ENCODE measurements at places on chromosomes 7 and 10.

- peak; percentile 21 for DNase-seq
These were observed 288.8 kb downstream of the CAMK1D start for GRCh38 chr10:12638103-12638502.

DNA sequence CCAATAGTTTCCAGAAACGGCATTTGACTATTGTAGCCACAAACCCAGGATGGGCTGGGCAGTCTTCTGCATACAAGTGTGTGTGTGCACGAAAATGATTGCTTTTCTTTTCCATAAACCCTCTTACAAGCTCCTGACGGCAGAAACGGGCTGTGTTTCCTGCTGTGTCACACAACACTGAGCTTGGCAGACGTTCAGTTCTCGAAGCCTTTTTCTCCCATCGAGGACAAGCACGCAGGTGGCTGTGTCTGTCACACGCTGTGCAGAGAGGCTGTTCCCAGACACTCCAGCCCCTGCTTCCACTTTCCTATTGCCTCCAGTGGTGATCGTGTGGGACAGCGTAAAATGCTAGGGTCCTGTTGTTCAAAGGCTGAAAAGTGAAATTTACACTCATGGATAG is 32.1 kb downstream of the RBAK start:
- DNase-seq, result no peak

GRCh38 chr10:103699611-103700435 is 155.6 kb downstream of the SH3PXD2A start:
- DNase-seq, result no peak

- no peak for DNase-seq
These were observed 54.0 kb downstream of the LAMB4 start for GRCh38 chr7:108076156-108076555.

DNA sequence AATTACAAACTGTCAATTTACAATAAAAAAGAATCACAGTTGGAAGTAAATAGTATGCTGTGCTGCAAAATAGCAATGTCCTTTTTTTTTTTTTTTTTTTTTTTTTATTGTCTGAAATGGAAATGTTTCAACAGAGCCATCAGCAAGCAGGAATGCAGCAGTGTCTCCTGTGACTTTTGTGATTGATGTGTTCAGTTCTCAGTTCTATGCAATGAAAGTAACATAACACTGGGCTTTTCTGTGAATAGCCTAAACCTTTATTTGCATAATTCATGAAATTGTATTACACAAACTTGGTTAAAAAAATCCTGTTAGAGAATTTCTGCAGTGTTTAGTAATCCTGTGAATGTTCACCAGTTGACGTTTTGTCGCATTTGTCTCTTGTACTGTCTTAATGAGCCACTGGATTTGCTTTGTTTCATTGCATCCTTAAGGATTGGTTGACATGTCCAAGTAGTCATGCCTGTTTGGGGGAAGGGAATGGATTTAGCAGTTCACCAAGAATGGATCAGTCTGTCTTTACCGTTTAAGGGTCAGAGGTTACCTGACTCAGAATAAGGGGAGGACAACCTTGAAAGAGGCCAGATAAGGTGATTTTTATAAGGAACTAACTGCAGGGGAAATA is 192.7 kb downstream of the MLLT10 start:
- DNase-seq, result no peak

- no peak for DNase-seq
These were observed 291.7 kb downstream of the THSD7A start for GRCh38 chr7:11540271-11540761.

DNA sequence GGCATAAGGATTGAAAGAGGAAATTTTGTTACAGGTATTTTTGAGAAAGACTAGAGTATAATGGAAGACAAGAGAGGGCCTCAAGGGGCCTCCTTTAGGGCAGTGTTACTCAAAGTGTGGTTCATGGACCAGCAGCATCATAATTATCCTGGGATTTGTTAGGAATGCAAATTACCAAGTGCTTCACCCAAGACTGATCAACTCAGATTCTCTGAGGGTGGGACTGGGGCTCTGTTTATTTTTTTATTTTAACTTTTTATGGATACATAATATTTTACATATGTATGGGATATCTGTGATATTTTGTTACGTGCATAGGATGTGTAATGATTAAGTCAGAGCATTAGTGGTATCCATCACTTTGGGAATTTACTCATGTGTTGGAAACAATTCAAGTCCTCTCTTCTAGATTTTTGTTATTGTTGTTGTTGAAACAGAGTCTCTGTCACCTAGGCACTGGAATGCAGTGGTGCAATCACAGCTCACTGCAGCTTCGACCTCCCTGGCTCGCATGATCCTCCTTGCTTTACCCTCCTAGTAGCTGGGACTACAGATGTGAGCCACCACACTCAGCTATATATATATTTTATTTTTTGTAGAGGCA is 2.2 kb upstream of the KCTD7 start:
- no peak for DNase-seq

DNA sequence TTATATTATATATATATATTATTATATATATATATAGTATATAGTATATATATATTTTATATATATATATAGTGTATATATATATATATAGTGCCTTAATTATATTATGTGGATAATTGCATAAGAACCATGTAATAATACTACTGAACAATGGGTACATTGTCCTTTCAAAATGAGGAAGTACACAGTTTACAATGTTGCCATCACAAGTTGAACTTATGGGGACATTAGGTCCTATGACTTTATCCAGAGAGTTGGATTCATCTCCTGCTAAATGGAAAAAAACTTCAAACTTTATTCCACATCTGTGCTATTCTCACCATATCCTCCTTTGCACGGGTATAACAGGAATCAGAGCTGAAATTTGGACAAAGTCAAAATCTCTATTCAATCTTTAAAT is 105.0 kb upstream of the AGR3 start:
- no peak for DNase-seq

DNA sequence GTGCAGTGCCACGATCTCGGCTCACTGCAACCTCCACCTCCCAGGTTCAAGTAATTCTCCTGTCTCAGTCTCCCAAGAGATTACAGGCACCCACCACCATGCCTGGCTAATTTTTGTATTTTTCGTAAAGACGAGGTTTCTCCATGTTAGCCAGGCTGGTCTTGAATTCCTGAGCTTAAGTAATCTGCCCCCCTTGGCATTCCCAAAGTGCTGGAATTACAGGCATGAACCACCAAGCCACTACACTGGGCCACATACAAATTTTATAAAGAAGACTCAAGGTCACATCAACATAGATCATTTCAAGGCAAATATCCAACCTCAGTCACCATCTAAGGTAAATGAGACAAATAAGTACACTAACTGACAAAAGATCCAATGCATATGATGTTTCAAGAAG is 32.1 kb downstream of the IGF2BP3 start:
- no peak for DNase-seq

- DNase-seq, result no peak
These were observed 480 bp downstream of the MNX1 start for GRCh38 chr7:157009778-157010587.

GRCh38 chr10:65348637-65349036 is 1577.2 kb upstream of the LRRTM3 start:
- no peak for DNase-seq

DNA sequence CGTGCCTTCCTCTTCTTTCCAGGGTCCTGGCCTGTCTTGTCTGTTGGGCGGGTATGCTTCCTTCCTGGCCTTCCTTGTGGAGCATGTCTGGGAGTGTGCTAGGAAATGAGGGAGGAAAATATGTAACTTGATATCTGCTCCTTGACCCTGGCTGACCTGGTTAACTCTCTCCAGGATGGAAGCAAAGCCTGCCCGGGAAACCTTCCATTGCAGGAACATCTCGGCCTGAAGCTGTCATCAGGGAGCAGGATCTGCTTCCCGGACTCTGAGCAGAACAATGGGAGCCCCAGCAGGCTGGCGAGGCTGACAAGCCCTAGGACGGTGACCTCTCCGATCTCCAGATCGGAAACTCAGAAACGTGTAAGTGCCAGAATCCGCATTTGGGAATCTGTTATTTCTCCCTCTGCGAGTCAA is 340.3 kb downstream of the FRMD4A start:
- DNase-seq, result no peak

- DNase-seq, result no peak
These were observed 81.7 kb downstream of the HDAC9 start for GRCh38 chr7:18577096-18577771.

DNA sequence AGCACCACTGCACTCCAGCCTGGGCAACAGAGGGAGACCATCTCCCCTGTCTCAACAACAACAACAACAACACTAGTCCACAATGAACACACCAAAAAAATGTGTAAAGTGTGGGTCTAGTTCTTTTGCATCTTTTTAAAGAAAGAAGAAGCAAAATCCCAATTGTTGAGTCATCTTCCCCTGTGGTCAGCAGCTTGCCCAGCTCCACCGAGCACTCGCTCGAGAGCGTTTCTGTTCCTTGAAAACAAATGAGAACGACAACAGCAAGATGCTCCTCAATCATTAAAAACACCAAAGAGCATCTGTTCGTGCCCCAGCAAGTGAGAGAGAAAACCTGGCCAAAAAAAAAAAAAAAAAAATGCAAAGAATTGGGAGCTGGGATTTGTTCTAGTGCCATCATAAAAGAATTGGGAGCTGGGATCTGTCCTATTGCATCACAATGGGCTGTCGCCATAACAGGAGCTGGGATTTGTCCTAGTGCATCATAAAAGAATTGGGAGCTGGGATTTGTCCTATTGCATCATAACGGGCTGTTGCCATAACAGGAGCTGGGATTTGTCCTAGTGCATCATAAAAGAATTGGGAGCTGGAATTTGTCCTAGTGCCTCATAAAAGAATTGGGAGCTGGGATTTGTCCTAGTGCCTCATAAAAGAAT is 118.1 kb downstream of the PTPRN2 start:
- DNase-seq, result no peak

DNA sequence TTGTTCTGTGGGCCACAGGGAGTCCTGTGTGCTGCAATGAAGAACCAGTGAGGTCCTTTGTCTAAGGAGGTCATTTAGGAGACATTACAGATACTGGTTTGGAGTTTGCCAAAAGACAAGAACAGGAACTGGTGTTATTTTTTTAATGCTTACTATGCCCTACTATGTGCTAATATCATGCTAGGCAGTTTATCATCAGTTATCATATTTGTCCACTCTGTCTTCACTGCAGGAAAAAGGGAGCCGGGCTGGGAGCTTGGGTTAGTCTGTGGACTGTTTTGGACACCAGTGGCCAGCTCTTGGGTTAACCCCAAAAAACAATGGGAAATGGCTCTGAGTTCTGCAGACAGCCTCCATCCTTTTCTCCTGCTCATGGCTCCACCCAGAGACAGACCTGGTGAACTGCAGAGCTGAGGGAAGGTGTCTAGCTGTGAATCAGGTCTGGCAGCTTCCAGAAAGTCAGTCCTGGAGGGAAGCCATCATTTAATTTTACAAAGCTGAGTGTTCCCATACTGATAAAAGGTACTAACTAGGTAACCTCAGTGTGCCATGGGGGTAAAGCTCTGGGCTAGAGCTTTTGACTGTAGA is 101.2 kb upstream of the ZNF746 start:
- no peak for DNase-seq

DNA sequence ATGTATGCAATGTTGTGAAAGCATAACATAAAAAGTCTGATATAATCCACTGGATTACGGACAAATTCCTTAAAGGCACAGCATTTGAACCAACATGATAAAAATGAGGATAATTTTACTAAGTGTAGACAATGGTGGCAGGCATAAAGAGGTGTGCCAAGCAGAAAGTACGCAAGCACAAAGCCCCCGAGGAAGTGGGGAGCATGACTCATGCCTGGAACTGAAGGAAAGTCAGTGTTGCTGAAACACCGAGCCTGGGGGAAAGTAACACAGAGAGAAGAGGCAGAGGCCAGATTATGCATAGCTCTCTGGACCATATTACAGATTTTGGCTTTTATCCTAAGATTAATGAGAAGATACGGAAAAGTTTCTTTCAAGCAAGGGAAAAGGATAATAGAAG is 490.0 kb upstream of the PHF14 start:
- DNase-seq, result no peak

DNA sequence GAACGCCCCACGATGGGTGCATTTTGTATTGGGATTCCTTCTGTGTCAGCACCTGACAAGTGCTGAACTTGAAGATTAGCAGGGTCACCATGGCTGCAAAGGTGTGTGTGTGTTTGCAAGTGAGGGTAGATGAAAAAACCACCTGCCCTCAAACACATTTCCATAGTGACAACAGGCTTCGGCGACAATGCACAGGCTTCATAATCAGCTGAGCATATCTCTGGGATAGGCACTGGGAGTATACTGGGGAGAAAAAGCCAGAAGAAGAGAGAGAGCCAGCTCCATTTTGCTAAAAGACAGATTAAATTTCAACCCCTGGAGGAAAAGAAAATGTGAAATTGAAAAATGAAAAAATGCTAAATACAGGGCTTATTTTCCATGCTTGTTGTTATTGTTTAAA is 656.1 kb downstream of the INHBA start:
- no peak for DNase-seq

GRCh38 chr7:72540106-72540611 is 128.0 kb upstream of the CALN1 start:
- DNase-seq, result no peak

DNA sequence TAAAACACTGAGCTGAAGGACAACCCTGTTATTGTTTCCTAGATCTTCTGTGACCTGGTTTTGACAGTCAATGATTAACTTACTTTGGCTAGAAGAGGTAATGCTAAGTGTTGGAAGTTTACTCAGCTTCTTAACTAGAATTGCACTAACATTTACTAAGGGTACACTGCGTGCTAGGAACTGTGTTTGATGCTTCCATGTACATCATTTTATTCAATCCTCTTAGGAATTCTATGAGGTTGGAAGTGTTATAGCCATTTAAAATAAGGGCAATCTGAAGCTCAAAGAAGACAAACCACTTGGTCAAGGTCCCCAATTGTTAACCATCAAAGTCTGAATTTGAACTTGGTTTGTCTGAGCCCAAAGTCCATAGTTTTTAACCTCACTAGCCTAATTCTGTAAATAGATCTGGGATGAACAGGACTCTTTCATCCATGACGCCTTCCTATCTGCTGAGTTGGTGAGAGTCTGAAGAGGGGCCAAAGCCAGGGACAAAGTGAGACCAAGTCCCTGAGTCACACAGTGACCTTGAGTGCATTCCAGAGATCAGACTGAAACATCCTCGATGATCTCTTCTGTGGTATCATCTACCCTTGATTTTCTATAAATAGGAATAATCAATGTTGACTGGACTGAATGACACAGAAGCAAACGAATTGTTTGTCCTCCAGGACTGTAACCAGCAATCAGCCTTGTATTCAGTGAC is 29.2 kb upstream of the ZNRF2 start:
- no peak for DNase-seq

- no peak for DNase-seq
These were observed 17.9 kb downstream of the PLPP4 start for GRCh38 chr10:120474956-120475355.

GRCh38 chr10:132404169-132404880 is 7.3 kb downstream of the PWWP2B start:
- no peak for DNase-seq

DNA sequence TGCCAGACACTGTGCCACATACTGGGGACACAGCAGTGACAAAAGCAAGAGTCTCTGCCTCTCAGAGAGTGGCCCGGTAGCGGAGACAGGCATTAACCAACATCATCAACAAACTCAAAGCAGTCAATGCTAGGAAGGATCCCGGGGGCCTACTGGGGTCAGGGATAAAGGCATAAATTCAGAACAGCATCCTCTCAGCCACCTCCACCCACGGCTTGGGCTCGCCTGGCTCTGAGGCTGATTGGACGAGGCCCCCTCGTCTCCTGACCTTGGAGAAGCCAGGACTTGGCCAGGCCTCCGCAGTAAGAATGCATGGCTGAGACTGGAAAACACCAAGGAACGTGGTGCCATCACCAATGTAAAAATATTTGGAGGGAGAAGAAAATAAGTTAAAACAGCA is 102.1 kb downstream of the ARHGAP22 start:
- DNase-seq, result no peak
